ENCODE measurements at places on chromosomes 13 and 19. TPM values are rescaled to one million over a fixed set of nuclear protein-coding genes. Genes with fewer than 3 reads are reported as not detected.

TMEM161A gene
- 25.8 TPM for total RNA-seq

CALR3 gene
- not detected for total RNA-seq

KLC3 gene
- not detected for total RNA-seq

GRCh38 chr19:18478545-18479311 lies 40.8 kb upstream of the ISYNA1 start:
- peak; percentile 80 for DNase-seq

DNA sequence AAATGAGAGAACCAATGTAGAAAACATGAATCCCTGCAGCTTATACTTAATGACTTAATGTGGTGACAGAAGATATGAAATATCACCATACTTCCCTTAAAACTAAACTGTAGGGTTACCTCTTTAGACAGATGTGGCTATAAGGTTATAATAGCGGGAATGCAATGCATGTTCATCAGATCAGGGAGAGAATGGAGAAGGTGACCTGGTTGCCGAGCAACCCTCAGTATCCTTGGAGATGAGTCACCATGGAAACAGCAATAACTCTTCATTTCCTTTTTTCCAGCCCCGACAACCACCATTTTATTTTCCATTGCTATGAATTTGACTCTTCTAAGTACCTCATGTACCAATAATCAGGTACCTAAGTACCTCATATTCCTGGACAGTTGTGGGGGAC lies 28.0 kb upstream of the ZNF835 start:
- DNase-seq = no peak

DNA sequence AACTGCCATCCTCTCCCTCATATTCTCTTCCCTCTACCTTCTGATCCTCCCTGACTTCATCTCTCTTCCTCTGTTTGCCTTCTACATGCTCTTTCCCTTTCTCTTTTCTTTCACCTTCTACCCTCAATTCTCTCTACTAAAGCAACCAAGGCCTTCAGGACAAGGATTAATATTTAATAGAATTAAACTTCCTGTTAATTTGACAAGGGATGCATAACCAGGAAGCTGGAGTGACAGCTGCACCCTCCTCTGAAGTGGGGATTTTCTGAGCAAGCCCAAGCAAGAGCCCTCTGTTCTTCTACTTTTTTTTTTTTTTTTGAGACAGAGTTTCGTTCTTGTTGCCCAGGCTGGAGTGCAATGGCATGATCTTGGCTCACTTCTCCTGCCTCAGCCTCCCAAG lies 63.4 kb upstream of the MED4 start:
- DNase-seq = no peak

GRCh38 chr13:73945382-73945781 lies 188.8 kb downstream of the KLF12 start:
- no peak for DNase-seq

- no peak for DNase-seq
Measured at GRCh38 chr13:27619728-27620376, 477 bp downstream of the LNX2 start.

All from activated naive CD8-positive, alpha-beta T cell treated with anti-CD3 and anti-CD28 coated beads for 36 hours (primary cell).